ENCODE measurements at places on chromosomes 2 and 18.
A peak's percentile ranks its signal among the peaks of the same experiment; 100 is the strongest.

GRCh38 chr2:127134833-127135830 is 28.2 kb upstream of the BIN1 start:
- DNase-seq = no peak

DNA sequence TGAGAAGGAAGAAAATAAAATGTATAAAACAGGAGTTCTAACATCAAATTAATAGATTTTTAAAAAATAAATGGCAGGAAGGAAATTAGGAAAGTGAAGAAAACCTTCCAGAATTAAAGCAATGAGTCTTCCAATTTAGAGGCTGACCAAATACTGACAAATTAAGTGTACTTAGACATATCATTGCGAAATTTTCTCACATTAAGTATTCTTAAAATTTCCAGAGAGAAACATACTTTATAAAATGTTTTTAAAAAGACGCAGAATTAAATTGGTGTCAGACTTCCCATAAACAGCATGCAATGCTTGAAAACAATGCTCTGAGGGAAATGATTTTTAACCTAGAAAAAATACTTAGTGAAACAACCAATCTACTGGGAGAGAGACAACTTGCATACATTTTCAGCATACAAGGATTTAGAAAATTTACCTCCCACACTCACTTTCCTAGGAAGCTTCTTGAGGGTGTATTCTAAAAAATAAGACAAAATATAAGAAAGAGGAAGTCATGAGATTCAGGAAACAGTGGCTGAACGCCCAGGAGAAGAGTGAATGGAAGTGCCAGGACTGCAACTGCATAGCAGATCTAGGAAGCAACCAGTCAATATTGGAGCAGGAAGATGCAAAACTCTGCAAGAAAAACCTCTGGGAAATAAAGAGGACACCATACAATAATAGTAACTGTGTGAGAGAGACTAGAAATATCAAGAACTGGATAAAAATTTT is 339.9 kb downstream of the ADCYAP1 start:
- no peak for DNase-seq

DNA sequence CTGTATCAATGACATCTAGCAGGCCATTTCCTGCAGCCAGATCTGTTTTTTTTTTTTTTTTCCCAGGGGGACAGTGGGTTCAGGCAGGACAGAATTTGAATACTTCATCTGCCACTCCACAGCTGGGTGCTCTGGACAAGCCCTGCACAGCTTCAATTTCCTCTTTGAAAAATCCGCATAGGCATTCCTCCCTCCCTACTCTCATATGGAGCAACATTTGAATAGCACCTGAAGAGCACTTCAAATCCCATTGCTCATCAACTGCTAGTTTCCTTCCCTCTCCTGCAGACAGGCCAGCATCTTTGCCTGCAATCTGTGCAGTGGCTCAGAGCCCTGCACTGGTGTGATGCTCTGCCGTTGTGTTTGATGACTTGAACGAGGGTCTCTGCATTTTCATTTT is 326.3 kb downstream of the TSN start:
- no peak for DNase-seq

- DNase-seq = no peak
Observed at GRCh38 chr2:62140426-62141141, 55.3 kb upstream of the B3GNT2 start.

- DNase-seq = no peak
Observed at GRCh38 chr2:238431-238830, 25.4 kb downstream of the SH3YL1 start.

DNA sequence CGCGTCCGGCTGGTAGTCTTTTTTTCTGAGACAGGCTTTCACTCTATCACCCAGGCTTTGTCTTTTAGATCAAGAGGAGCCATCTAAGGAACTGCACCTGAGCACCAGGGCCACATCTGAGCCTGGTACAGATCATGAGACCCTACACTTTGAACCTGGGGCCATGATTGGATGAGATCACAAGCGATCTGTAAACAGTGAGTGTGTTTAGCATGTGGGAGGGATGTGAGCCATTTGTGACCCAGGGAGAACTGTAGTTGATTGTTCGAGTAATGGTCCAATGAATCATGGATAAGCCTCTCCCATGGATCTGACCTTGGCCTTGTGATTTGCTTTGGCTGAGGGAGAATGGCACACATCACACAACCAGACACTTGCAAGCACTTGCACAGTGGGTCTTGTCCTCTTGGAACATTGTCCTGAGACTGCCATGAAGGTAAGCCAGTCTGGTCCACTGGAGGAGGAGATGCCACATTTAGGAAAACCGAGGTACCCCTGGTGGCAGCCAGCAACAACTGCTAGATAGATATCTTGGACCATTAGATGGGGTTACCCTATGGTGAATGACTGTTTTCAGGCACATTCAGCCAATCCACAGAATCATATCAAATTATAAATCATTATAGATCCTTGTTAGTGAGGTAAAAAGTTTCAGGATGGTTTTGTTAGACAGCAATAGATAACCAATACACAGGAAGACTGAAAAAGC is 19.5 kb upstream of the DTNB start:
- DNase-seq = no peak

DNA sequence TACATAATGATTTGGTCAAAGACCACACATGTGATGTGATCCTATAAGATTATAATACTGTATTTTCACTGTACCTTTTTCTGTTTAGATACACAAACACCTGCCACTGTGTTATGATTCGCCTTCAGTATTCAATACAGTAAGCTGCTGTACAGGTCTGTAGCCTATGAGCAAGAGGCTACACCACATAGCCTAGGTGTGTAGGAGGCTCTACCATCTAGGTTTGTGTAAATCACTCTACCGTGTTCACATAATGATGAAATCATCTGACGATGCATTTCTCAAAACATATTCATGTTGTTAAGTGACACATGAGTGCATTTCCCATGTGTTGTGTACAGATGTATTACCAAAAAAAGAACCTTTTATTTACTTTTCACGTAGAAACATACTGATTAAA is 74.5 kb downstream of the USP40 start:
- no peak for DNase-seq

- no peak for DNase-seq
Observed at GRCh38 chr2:202101026-202101579, 28.0 kb downstream of the KIAA2012 start.

- DNase-seq = no peak
Observed at GRCh38 chr2:176652300-176653182, 383.3 kb downstream of the MTX2 start.

DNA sequence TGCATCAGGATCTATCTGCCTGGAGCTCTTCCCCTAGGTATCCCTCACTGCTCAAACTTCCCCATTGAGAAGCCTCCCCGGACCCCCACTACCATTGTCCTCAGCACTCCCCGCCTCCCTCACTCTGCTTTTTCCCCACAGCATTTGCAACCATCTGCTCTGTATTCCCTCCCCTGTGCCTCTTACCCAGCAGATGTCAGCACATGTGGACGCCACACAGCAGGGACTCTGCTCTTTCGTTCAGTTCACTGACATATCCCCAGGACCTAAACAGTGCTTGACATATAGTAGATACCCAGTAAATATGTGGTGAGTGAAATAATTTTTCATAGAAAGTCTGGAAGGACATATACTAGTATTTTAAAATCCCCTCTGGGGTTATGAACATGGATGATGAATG is 101.1 kb downstream of the TMEM247 start:
- no peak for DNase-seq

DNA sequence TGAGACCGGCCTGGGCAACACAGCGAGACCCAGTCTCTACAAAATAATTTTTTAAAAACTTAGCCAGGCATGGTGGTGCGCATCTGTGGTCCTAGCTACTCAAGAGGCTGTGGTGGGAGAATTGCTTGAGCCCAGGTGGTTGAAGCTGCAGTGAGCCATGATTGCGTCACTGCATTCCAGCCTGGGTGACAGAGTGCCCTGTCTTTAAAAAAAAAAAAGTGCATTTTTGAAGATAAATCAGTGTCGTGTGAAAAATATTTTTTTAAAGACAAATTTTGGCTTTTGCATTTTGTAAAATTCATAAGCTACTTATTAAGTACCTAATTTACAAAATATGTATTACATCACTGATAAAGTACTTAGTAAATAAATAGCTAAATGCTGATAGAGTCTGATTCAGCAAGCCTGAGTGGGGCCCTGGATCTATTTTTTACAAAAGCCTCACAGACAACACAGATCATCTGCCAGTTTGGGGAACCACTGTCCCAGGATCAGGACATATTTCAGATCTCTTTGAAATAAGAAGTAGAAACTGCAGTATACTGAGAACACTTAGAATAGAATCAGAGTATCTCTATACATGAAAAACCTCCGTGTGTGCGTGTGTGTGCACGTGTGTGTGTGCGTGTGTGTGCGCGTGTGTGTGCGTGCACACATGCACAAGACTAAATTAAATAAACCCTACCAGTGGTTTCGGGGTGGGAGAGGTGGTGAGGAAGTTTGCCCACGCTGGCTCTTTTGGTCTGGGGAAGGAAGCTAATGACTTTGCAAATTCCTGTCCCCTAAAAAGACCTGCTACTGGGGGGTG is 61.6 kb downstream of the AAK1 start:
- no peak for DNase-seq

GRCh38 chr2:241540401-241540770 is 18.2 kb upstream of the BOK start:
- DNase-seq = no peak

GRCh38 chr2:180872255-180872654 is 108.2 kb upstream of the UBE2E3 start:
- no peak for DNase-seq

- peak; percentile 21 for DNase-seq
Observed at GRCh38 chr2:239934571-239935171, 90.5 kb downstream of the NDUFA10 start.

- DNase-seq = no peak
Observed at GRCh38 chr2:60628026-60628425, 74.6 kb upstream of the BCL11A start.

DNA sequence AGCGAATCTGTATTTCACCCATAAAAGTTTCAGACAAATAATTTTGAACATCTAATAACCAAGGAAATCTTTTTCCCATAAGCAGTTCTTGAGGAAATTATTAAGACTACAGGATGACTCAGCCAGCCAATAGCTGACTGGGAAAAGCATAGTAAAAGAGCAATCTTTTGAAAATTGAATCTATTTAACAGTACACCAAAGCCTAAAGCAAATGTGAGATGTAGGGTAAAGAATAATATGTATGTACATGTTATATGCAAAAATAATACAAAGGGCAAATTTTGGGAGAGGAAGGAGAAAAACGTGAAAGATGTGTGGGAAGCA is 12.6 kb upstream of the KDSR start:
- no peak for DNase-seq

GRCh38 chr18:22109535-22109934 is 59.9 kb upstream of the GATA6 start:
- no peak for DNase-seq

GRCh38 chr2:182593394-182593975 is 122.6 kb upstream of the DNAJC10 start:
- DNase-seq = no peak

GRCh38 chr18:57930476-57930875 is 113.5 kb upstream of the NEDD4L start:
- no peak for DNase-seq

DNA sequence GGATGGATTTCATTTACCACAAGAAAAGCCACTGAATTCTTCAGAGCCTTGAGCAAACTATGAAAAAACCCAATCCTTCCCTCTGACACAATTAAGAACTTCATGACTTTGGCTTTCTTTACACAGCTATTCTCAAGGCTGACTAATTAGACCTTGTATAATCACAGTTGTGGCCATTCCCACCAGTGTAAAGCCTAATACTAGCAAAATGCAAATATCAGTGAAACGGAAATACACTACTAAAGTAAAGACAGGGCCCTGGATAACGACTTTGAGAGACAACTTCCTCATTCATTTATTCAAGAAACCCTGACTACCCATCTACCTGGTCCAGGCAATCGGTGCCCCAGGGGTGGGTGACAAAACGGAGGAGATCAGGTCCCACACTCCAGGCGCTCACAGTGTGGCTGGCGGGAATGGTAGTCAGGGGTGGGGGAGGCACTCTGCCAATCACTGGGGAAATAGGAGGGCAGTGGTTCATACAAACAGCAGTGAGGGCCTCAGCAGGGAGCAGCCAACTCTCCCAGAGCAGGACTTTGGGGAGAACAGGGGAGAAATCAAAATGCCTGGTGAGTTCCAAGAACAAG is 28.1 kb downstream of the TMEM163 start:
- no peak for DNase-seq

DNA sequence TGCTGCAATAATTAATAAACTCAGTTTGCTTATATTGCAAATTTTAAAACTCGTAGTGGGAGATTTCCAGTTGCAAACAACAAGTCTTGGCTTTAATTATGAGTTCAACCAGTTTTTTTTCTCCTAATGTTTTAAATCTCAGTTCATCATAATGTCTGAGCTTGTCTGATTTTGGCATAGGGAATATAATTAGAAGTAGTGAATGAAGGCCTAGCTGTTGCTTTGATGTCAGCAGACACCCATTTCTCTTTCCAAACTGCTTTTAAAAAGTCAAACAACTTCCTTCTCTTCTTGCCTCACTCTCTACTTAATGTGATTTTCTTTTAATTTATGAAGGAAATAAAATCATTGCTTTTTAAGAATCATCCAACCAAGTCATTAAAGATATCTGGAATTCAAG is 1462.1 kb downstream of the DPP10 start:
- DNase-seq = no peak

GRCh38 chr2:183812091-183812490 is 687.8 kb downstream of the NUP35 start:
- no peak for DNase-seq

DNA sequence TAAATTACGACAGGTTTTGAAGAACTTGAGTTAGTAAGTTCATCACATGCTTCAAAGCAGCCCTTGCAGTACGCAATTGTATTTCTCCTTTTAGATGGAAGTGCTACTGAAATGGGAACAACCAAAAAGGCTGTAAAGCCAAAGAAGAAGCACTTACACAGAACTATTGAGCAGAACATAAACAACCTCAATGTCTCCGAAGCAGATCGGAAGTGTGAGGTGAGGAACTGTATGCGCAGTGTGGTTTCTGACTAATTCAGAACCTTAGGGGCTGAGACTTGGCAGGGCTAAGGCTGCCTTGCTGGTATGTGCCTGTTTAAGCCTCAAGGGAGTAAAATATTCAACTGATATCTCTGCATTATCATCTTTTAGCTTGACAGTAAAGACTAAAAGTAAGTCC is 8.4 kb downstream of the NCAPH start:
- DNase-seq = peak; percentile 33

DNA sequence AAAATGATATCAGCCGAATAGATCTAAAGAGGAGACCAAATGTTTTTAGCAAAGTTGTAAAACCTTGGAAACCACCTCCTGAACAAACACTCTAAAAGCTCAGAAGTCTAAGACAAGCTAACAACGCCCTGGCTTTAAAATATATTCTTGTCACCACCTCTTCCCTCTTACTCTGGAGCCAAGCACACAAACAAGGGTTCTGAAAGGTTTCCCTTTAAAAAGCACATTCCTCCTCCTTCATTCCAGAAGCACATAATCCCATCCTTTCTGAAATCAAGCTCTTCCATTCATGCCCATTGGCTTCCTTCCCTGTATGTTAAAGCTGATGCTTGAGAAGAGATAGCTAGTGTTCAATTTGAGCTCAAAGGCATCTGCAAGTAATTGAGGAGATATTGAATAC is 382.0 kb downstream of the LNPK start:
- no peak for DNase-seq

Measured in activated T-helper 1 cell treated with Interleukin-2 at 50 U/mL for 16 hours (primary cell).